ENCODE measurements at places on chromosomes 4 and X. TPM values are rescaled to one million over a fixed set of nuclear protein-coding genes. Genes with fewer than 3 reads are reported as not detected.

GRCh38 chr4:81257816-81258215, 42.8 kb upstream of the PRKG2 start:
- no peak for DNase-seq

- DNase-seq, result no peak
Measured at GRCh38 chr4:159722052-159722451, 619.2 kb downstream of the RAPGEF2 start.

- no peak for DNase-seq
Measured at GRCh38 chr4:110998320-110998719, 375.4 kb upstream of the PITX2 start.

GRCh38 chrX:68880846-68881552, 52.2 kb downstream of the EFNB1 start:
- no peak for DNase-seq

Gene OPHN1
- total RNA-seq, result 9.5 TPM

Gene ZNF674
- total RNA-seq, result 6.3 TPM

GRCh38 chrX:19569121-19569805, 54.0 kb upstream of the MAP3K15 start:
- DNase-seq, result no peak

- no peak for DNase-seq
Measured at GRCh38 chrX:19272452-19272851, 71.3 kb upstream of the PDHA1 start.

DNA sequence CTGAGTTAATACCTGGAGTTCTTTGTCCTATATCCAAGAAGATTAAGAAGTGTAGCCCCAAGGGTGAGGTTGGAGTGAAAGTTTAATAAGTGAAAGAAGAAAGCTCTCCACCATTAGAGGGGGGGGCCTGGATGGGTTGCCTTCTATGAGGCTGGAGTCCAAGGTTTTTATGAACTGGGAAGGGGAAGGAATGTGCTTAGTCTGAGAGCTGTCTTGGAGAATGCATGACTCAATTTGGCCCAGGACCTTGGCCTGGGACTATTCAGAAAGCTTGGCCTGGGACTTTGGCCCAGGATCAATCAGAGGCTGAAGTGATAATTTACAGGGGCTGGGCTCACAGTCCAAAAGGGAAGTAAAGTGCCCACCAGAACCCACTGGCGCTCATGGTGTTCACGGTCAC, 1049.0 kb upstream of the GRIA3 start:
- DNase-seq, result no peak

GRCh38 chr4:171266671-171267070, 546.5 kb upstream of the GALNTL6 start:
- DNase-seq, result no peak

GRCh38 chr4:127469542-127469941, 163.2 kb upstream of the INTU start:
- no peak for DNase-seq

DNA sequence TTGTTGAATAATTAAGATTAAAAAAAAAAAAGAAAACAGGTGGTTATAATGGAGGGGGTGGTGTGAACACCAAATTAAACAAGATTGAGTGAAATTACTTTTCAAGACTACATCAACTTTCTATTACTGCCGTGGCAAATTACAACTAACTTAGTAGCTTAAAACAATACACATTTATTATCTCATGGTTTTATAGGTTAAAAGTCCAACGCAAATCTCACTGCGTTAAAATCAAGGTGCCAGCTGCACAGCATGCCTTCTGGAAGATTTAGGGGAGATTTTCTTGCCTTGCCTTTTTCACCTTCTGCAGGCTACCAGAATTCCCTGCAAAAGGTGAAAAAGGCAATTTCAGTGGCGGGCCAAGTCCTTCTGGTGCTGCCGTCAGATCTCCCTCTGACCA, 58.5 kb downstream of the ATXN3L start:
- no peak for DNase-seq

DNA sequence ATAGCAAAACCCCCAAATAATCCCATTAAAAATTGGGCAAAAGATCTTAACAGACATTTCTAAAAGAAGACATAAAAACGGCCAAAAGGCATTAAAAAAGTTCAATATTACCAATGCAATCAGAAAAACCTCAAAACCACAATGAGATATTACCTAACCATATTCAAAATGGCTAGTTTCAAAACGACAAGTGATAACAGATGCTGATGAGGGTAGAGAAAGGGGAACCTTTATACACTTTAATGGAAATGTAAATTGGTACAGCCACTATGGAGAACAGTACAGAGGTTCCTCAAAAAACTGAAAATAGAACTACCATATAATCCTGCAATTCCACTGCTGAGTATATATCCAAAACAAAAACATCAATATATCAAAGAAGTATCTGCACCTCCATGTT, 6.2 kb downstream of the AADAT start:
- DNase-seq, result no peak

- DNase-seq, result no peak
Measured at GRCh38 chr4:77816546-77816945, 2.6 kb downstream of the CNOT6L start.

DNA sequence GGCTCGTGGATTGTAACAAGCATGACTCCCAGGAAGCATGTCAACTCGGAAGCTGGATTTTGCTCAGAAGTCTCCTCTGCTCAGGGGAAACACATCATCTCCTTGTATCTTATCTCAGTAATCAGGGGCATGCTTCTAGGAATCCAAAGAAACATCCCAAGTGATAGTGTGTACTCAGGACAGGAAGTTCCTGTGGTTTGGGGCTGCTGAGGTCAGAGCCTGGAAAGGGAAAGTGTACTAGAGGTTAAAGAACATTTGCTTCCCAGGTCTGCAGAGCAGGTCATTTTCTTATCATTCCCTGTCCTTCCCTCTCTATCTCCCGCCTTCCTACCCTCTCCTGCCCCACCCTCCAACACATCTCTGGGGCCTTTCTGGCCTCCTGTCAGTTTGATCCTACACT, 38.8 kb downstream of the SLC34A2 start:
- DNase-seq, result no peak

Gene CXCL6
- total RNA-seq, result 8.2 TPM

- DNase-seq, result no peak
Measured at GRCh38 chr4:7201420-7202305, 9.3 kb downstream of the SORCS2 start.

DNA sequence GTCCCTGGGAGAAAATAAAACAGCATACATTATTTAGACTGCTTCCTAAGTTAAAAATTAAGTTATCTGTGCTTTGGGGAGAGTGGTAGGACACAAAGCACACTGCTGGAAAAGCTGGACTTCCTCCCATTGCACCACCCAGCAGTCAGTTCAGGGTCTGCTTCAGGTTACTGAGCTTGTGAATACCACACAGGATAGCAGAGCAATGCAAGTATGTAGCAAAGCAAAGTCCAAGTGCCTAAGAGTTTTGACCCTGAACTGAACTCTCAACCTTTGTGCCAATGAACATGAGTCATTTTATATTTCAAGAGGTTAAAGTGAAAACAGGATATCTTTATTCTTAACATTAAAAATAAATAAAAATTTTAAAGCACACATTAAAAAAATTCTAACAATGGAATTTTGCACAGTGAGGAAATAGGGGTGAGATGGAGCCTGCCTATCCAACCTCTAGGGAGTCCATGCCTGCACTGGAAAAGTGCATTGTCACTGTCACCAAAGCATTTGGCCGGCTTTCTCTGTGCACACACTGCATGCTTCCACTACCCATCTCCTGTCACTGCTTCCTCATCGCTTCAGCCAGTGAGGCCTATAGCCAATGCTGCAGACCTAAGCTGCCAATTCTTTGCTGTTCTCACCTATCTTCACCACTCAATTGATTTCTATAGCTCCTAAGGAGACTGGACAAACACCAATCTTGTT, 50.9 kb downstream of the ABCG2 start:
- DNase-seq, result no peak

Gene AP1S2
- total RNA-seq, result 28.7 TPM

- no peak for DNase-seq
Measured at GRCh38 chrX:10936976-10937375, 174.2 kb upstream of the HCCS start.

DNA sequence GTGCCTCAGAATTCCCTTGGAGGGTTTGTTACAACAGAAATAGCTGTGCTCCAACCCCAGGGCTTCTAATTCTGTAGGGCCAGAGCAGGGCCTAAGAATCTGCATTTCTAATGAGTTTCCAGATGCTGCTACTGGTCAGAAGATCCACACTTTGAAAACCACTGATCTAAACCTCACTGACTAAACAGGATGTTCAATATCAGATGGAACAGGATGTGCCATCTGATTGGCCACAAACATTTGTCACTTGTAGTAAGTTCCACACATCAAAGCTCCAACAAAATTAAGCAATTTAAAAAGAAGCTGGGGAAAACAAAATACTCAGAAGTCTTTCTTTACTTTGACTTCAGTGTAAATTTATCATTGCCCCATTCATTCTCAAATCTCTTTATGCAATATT, 14.3 kb downstream of the CASK start:
- no peak for DNase-seq

DNA sequence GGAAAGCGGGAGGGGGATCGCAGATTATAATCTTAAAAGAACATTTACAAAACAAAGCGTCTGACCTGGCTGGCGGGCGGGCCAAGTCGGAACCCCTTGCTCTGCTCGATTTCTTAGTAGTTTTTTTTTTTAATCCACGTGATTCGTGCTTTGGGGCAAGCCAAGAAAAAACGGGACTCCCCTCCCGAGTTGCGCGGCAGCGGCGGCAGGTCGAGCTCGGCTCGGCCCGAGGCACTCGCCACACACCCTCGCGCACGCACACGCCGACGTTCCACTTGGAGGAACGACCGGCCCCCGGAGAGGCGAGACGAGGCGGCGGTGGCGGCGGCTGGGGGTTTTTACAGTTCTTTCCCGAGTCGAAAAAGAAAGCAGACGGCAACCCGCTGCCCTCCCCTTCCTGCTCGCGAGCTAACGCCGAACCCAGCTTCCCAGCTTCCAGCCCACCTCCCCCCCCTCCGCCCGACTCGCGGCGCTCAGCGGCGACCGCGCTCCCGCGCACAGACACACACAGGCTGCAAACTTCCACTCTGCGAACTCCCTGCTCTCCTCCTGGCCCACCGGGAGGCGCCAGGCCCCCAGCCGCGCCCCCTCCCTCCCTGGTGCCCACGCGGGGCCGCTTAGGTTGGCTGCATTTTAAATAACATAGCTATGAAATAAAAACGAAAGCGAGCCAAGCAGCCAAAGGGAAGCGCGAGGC, 1.2 kb downstream of the BCOR start:
- peak; percentile 86 for DNase-seq

DNA sequence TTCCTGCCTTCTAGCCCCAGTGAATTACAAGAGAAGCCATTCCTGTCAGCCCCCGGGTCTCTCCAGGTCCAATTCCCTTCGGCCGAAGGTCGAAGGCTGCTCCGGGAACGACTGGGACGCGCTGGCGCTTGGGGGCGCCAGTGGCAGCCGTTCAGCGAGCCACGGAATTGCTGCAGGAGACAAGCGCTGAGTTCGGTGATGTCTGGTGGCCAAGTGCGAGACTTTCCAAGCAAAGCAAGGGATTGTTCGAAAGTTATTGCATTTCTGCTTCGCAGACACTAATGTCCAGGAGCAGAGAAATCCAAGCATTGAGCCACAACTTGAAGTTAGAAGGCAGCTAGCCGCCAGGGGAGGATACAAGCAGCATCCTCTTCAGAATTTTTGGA, 1.1 kb upstream of the DKK2 start:
- peak; percentile 68 for DNase-seq

GRCh38 chr4:120293341-120293740, 226.7 kb upstream of the MAD2L1 start:
- DNase-seq, result no peak

Gene H2BW2
- not detected for total RNA-seq

GRCh38 chr4:111027526-111027925, 404.6 kb upstream of the PITX2 start:
- DNase-seq, result no peak

Gene GUCY1B1
- 24.7 TPM for total RNA-seq

GRCh38 chr4:139819082-139819481, 153.5 kb downstream of the MGST2 start:
- DNase-seq, result no peak

GRCh38 chr4:119841361-119841760, 212.8 kb upstream of the PDE5A start:
- no peak for DNase-seq

Gene HERC6
- total RNA-seq, result 15.7 TPM

DNA sequence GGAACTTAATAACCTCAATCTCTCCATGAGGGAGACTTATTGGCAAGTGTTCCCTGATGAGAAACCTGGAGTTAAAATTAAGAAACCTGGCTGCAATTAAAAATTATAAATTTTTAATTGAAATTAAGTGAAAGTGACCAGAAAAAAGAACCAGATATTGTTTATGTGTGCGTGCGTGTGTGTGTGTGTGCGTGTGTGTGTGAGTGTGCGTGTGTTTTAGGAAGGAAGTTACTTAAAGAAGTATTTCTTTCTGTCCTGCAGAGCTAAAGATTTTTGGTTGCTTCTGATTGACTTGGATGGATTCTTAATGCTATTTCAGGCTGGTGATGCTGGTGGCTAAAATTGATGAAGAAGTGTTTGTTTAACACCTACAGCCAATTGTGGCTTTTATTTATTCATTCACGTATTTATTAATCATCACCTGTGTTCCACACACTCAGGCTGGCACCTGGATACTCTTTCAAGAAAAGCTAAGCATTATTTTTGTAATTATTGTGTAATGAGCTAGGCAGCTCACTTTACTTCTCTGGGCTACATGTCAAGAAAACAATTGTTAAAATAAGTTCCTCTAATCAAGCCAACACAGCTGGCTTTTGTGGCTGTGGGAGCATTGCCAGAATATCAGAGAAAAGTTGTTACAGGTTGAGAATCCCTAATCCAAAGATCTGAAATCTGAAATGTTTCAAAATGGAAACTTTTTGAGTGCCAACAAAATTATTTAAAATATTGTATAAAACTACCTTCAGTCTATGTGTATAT, 68.5 kb downstream of the CEP44 start:
- no peak for DNase-seq

Gene DRP2
- total RNA-seq, result 0.16 TPM

GRCh38 chrX:33062041-33062440, 149.3 kb downstream of the DMD start:
- no peak for DNase-seq

Data from kidney (tissue), 22 donors.